ENCODE measurements at places on chromosomes 6 and 20.

DNA sequence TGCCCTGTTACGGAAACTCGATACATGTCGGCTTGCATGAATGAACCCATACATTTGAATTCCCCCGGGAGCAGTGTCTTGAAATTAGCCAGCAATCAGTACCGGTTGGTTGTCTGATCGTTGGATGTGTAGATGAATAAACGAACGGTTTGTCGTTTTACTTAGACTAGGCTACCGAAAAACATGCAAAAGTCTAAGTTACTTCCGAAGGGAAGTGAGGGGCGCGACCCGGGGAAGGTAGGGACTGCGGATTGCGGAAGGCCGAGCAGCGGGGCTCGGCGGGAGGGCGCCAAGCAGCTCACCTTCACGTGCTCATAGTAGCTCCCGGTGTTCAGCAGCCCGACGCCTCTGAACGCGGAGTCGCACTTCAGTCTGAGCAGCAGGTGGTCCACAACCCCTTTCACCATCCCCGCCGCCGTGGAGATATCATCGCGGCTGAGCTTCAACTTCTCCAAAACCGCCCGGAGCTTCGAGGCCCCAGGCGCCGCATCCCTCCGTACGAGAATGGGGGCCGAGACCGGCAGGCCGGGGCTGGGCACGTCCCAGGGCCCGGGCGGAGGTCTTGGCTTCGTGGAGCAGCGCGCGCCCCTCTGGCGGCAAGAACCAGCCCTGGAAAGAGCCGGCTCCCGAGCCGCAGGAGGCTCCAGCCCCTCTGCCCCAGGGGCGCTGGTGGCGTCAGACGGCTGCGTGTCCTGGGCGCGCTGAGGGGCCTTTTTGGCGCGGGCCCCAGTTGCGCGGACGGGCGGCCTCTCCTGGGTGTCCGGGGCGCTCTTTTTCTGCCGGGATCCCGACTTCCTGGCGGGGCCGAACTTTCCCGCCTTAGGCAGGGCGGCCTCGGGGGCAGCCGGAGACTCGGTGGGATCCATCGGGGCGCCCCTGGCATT, 632 bp downstream of the CGAS start:
- DNase-seq = peak; percentile 47

DNA sequence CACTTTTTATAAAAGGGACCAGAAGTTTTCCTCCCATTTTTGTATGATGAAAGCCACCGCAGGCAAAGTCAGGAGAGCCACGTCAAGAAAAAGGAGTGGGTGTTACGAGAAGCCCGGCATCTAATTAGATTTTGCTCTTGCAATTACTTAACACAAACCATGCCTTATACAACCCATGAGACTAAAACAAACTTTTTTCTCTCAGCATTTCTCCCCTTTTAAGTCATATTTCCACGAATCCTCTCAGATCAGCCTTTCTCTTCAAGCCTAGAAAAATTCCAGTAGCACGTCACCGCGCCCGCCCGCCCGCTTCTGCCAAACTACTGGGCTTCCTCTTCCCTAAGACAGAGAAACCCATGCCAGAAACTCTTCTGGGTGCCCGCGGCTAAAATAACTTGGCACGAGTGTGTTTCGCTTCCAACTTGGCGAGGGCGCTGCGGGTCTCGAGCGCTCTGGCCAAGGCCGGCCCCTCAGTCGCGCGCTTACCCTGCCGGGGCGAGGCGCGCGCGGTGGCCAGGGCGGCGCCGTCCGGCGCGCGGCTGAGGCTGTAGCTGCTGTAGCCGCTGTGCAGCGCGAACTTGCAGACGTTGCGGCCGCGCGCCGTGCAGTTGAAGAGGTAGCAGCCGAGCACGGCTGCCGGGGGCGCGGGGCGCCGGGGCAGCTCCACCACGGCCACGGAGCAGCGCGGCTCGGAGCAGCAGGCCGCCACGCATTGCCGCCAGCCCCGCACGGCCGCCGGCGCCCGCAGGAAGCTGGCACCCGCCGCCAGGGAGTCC, 1.0 kb downstream of the LRP11 start:
- peak; percentile 35 for DNase-seq

- no peak for DNase-seq
Measured at GRCh38 chr6:4612636-4613171, 163.5 kb upstream of the CDYL start.

DNA sequence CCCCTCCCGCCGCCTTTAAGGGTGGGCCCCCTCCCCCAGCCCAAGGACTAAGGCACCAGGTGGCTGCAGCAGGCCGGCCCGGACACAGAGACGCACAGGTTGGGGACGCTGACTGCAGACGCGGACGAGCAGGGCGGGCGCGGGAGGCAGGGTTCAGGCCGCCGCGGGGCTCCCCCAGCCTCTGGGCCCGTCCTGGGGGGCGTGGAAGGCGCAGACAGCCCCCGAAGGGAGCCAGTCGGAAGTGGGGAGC, 9.3 kb downstream of the DUSP15 start:
- peak; percentile 40 for DNase-seq

DNA sequence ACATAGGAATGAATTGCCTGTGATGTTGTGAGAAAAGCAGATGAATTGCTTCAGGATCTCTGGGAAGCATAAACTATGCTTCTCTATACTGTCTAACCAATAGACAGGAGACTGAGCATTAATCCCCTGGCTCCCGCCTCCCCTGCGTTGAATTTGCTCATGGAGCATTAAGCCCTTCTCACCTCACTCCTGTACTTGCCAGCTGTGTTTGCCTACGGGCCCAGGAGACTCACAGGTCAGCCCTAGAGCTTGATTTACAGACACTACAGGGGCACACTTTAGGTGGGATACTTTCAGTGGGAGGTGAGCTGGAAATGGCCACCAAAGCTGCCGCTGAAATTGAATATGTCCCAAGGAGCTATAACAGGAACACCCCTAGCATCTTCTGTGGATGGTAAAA, 418.7 kb downstream of the CBLN4 start:
- DNase-seq = no peak

- DNase-seq = no peak
Measured at GRCh38 chr20:23228912-23229311, 121.7 kb upstream of the NXT1 start.

- DNase-seq = no peak
Measured at GRCh38 chr6:140370441-140370840, 996.0 kb upstream of the CITED2 start.

DNA sequence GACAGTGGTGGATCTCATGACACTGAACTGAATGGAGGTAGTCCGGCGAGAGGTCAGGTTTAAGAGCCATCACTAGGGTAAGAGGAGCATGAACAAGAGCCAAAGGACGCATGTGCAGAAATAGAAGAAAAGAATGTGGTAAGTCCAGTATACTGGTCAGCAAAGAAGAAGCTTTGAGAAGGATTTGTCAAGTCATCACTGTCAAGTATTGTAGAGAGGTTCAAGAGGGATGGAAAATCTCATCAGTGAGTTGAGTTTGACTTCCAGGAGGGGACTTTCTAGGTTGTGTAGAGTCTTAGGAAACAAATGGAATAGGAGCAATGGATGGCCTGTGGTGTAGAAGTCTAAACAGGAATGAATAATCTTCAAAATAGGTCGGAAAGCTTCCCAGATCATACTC, 161.8 kb downstream of the BTBD3 start:
- no peak for DNase-seq

- DNase-seq = no peak
Measured at GRCh38 chr20:60583741-60584140, 625.5 kb downstream of the CDH26 start.

DNA sequence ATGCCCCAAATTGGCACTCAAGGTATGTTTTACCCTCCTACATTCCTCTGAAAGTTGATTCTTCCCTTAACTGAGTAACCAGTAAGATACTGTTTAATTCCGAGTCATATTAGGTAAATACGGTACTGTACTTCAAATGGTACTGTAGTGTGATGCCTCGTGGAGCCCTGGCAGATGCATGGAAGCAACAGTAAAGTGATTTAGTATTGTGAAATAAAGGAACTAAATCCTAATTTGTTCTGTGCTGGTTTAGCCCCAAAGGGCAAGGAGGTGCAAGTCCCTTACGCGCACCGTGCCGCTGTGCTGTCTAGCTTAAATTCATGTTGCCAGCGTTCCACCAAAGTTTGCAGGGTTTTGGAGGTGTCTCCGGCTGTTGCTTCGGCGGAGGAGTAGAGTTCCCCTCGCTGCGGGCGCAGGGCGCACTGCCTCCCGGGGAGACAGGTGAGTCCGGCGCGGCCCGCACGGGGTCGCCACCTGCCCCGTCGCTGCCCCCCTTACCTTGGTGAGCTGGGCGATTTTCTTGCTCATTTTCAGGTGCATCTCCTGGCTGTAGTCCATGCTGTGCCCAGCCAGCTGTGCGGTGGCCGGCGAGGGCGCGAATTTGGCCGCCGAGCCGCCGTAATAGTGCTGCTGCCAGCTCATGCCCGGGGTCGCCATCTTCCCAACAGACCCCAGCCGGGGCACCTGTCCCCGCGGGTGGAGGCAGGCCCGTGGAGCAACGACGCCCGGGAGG, 655 bp downstream of the FAM184A start:
- DNase-seq = peak; percentile 17

DNA sequence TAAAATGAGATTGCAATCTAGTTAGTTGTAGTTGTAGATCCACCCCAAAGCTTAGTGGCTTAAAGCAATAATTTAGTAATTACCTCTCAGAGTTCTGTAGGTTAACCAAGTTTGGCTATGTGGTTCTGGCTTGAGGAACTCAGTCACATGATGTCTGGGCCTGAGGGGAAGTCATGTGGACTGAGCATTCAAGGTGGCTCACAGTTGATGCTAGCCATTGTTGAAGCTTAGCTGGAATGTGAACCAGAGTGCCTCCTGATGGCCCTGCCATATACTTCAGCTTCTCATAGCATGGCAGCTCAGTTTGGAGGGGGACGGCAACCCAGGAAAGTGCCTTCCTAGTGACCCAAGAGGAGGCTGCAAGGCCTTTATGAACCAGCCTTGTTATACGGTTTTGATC, 263.2 kb upstream of the RNF217 start:
- no peak for DNase-seq

DNA sequence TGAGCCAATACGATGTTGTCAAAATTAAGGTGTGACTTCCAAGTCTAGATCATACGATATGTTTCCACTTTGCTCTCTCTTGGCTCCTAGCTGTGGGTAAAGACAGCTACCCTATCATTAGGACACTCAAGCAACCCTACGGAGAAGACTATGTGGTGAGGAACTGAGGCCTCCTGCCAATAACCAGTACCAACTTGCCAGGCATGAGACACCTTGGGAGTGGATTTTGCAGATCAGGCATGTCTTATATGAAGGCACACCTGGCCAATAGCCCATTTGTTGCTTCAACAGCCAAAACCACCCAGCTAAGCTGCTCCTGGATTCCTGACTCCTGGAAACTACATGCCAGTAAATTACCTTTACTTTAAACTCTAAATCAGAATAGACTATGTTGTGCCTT, 863.4 kb downstream of the DHX35 start:
- no peak for DNase-seq

DNA sequence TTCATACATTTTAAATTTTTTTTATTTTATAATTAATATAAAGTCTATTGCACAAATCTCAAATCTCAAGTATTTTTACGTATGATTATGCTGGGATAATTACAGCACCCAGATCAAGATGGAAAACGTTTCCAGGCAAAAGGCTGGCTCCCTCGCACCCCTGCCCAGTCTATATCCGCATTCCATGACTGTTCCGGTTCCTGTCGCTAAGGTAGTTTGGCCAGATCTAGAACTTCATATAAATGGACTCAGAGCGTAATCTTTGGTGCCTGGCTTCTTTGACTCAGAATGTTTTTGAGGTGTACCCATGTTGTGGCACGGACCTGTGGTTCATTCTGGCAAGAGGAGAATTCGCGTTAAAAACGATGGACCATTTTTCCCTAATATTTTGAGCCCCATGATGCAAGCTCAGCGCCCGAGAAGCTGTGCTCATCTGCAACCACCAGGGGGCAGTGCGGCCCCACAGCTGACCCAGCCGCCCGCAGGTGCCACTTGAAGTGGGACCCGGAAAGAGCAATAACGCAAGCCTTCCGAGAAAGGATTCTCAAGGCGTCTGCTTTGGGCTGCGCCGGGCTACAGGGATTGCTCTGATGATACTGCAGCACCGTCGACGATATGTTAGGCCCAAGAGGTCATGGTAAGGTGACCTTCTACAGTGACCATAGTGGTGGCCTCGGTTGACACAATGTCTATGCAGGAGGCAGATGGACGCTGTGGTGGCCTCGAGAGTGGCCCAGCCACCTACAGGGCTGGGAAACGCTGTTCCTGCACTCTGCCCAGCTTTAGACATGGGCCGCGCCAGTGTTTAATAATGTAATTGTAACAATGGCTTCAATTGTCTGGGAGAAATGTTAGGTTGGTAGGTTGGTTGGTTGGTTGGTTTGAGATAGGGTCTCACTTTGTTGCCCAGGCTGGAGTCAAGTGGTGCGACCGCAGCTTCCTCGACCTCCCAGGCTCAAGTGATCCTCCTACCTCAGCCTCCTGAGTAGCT, 160.1 kb downstream of the ZMYND8 start:
- peak; percentile 64 for DNase-seq

DNA sequence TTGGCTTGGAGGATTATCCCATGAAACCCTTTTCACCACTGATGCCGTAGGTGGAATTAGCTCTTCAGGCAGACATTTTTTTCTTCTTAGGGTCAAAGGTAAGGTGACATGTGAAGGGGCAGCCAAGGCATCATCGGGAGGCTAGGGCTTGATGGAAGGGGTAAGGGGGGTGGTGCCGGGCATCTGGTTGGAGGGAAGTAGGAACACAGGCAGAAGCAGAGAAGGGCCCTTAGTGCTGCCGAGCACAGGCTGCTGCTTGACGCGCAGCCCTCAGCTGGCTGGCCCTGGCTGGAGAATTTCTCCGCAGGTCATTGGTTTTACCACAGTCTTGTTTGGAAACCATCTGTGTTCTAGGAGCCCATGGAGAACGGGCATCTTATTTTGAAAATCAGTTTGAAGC, 54.7 kb downstream of the TRAF3IP2 start:
- DNase-seq = no peak

- DNase-seq = peak; percentile 16
Measured at GRCh38 chr6:105136431-105137350, 43.1 kb downstream of the POPDC3 start.

DNA sequence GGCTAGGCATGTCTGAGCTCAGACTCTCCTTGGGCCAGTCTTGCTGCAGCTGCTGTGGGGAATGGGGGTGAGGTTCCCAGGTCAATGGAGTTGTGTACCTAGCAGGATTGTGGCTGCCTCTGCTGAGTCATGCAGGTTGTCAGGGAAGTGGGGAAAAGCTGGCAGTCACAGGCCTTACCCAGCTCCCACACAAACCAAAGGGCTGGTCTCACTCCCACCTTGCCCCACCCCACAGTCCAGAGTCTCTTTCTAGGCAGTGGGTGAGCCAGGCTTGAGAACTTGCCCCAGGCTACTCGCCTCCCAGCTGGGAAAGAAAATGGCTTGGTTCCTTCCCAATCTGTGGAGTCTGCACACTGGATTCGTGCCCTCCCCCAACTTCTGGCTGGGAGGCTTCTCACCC, 65.7 kb downstream of the SCP2D1 start:
- DNase-seq = no peak

DNA sequence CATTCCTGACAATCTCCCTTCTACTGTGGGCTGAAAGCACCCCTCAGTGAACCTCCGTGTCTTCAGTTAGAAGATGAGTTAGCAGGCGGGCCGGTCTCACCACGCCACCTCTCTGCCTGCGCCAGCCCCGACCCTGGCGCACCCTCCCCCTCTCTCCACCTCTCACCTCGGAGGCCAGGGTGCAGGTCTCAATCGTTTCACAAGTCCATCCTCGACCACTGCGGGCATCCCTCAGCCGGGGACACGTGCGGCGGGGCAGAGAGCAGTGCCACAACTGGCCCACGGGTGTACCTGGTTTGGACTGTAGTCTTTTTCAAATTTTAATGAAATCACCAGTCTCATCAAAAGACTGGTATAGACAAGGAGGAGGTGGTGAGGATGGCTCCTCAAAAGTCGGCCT, 34.4 kb downstream of the NFATC2 start:
- no peak for DNase-seq
